EH (cell line): ENCODE measurements at places on chromosomes 5 and 9.

GRCh38 chr5:154868702-154869101 lies 10.3 kb downstream of the CNOT8 start:
- DNase-seq, result peak; percentile 26

DNA sequence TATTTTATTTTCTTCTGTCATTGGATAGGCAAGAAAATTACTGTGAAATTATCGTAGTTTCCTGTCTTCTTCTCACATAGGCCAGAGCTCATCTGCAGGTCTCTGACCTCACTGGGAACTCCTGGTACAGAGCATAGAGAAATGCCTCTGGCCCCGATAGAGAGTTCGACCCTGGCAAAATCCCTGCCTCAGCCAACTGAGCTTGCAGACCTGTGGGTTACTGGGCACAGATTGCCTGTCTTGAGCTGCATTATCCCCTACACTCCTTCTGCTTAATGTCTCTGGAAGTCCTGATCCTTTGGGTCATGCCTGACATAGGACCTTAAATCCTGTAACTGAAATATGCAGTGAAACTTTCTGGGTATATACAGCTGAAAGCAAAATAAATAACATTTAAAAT lies 439.3 kb upstream of the CTNND2 start:
- DNase-seq, result no peak

- DNase-seq, result peak; percentile 6
These were observed 55.0 kb downstream of the PJA2 start for GRCh38 chr5:109354761-109355160.

- DNase-seq, result no peak
These were observed 28.9 kb downstream of the SNX24 start for GRCh38 chr5:122874179-122874875.

DNA sequence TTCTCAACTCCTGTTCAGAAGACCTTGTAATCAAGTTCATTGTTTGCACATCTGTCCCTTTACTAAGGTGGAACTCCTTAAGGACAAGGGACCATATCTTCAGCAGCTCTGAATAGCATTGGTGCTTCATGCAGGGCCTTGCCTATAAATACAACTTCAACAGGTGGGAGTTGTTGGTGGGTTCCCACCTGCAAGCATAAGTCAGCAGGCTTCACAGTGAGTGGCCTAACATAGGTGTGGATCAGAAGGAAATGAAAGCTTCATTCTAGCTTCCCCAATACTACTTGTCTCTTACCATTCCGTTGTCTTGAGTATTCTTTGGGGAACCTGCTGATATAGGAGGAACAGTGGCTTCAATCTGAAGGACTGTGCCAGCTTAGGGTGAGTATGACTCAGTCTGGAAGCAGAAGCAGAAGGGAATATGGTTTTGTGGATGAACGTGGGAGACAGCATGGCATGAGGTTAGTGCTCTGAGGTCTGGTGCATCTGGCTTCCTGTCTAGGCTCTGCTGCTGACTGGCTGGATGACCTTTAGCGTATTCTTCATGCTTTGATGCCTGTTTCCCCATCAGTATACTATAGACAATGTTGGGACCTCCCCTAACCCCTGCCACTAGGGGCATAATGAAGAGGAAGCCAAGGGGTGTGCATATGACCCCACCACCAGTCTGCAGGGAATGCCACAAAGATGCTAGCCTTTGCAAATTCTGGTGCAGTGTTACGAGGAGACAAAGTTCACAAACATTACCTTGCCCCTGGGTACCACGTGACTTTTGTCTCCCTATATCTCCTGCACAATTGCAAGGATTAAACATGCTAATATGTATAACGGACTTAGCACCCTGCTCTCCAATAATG lies 192.3 kb downstream of the PALM2AKAP2 start:
- no peak for DNase-seq

DNA sequence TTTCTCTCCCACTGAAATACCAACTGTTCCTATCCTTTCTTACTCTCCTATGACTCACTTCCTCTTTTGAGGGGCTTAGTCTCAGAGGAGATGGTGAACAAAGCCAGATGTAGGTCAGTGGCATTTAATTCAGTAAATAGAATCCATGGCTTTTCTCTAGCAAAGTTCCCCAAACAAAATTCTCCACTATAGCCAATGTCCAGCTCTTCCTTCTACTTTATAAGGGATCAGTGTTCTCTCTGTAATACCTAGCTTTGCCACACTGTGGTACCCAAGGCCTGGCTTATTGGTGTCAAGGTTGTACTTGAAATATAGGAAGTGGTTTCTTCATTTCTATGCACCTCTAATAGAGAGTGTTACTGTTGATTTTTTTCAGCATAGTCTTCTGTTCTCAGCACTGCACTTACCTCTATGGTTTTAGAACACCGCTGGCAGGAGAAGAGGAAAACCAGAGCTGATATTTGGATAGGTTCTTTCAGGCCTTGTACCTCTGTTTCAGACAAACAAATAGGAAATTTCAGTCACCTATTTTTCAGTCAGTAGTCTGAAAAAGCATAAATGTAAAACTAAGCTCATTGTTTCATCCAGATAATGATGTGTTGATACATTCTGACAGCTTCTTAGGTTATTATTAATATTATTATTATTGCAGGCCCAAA lies 40.6 kb upstream of the ITGA2 start:
- peak; percentile 82 for DNase-seq

GRCh38 chr5:73365301-73365853 lies 83.2 kb downstream of the FOXD1 start:
- peak; percentile 96 for DNase-seq

- DNase-seq, result no peak
These were observed 19.3 kb downstream of the FYB1 start for GRCh38 chr5:39200081-39200480.

DNA sequence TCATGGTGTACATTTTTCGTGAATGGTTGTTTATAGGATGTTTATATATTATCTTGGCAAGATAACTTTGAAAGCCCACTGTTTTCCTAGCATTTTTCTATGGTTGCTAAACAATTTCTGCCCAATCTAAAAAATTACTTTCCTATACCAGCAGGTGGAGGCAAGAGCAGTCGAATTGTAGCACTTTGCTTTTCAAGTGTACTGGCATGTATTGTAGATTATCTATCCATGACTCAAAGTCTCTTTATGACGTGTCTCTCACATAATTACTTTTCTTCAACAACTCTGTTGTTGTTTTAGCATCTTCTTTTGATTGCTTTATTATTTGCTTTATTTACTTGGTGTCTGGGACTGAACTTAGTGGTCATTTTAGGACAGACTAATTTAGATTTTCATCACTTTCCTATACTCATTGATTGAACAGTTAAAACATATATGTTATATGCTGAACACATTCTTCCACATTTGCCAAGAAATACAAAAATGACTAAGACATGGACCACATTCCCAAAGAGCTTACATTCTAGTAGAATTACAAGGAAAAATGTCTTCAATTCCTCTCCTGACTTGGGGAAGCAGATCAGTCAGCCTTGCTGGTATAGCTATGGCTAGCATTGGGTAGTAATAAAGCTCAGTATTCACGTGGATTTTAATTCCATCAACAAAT lies 20.7 kb downstream of the NLN start:
- peak; percentile 87 for DNase-seq

GRCh38 chr5:132009706-132010405 lies 1.6 kb downstream of the ACSL6 start:
- DNase-seq, result no peak

DNA sequence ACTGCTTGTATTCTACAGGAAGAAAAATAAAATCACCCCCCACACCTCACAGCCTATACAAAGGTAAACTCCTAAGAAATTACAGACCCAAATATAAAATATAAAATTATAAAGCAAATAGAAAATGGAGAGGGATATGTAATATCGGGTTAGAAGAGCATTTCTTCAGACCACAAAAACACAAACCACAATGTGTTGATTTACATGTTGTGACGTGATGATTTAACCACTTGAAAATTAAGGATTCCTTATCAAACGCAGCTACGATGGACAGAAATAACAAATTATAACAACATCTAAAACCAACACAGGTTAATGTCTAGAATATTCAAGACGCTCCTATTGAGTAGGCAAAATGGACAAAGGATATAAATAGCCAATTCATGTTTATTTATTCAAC lies 26.3 kb downstream of the SSBP2 start:
- no peak for DNase-seq

DNA sequence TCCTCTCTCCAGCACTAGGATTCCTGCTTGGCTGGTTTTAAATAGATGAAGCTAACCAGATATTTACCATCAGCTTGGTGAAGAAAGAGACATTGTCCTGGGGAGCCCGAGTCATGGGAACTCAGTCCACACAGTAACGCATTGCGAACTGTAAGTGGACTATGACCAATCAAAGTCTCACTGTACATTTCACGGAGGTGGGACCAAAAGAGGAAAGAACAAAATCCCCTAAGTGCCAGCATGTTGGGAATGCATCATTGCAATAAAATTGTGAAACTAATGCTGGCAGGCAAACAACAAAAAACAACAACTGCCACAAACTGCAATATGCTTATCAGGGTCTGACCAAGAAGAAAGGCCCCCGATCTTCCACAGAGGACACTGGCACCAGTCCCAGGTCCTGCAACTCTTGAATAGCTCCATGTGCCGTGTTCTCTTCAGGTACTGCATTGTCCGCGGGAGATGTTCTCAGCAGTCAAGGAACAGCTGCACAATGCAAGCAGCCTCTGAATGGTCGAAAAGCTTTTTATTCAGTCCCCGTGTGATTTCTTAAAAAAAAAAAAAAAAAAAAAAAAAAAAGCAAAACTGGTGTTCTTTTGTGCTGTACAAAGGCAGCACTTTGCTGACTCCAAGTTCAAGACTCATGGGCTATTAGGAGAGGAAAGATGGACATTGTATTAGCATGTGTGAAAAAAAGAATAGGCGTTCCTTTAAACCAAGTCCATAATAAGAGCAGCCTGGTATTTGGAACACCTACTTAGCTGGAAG lies 38.1 kb downstream of the SEMA6A start:
- DNase-seq, result no peak

DNA sequence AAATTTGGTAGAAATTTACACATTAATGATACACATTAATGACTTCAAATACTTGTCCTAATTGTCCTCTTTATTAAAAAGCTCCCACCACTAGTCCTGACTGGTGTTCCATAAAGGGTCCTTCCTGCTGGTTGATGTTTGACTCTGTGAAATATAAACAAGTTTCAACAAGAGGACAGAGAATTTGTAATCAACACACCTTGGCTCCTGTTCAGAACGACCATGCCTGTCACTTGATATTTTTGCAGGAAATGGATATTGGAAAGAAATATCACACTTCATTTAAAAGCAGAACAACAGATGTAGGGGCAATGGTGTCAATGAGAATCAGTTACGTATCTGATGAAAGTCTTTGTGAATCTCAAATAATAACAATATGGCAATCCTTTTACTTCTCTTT lies 211.7 kb downstream of the ENC1 start:
- no peak for DNase-seq

DNA sequence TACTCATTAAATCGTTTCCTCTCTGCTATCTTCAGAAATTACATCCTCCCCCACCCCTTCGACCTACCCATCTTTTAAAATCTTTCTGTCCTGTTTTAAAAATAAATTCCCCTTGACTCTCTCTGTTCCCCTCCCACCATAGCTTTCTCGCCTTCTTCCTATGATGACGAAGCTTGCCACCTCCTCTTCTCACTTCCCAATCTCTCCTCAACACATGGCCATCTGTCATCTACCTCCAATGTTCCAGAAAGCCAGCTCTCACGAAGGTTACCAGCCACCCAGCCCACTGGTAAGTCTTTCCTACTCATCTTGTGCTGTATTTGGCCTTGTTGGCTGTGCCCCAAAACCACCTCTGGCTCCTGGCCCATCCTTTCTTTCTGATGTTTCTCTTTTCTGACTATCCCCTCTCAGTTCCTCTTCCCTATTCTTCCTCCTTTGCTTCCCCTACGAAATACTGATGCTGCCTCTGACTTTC lies 346.3 kb downstream of the ENC1 start:
- peak; percentile 22 for DNase-seq

- peak; percentile 40 for DNase-seq
These were observed 7.6 kb upstream of the CAMSAP1 start for GRCh38 chr9:135914921-135915320.

DNA sequence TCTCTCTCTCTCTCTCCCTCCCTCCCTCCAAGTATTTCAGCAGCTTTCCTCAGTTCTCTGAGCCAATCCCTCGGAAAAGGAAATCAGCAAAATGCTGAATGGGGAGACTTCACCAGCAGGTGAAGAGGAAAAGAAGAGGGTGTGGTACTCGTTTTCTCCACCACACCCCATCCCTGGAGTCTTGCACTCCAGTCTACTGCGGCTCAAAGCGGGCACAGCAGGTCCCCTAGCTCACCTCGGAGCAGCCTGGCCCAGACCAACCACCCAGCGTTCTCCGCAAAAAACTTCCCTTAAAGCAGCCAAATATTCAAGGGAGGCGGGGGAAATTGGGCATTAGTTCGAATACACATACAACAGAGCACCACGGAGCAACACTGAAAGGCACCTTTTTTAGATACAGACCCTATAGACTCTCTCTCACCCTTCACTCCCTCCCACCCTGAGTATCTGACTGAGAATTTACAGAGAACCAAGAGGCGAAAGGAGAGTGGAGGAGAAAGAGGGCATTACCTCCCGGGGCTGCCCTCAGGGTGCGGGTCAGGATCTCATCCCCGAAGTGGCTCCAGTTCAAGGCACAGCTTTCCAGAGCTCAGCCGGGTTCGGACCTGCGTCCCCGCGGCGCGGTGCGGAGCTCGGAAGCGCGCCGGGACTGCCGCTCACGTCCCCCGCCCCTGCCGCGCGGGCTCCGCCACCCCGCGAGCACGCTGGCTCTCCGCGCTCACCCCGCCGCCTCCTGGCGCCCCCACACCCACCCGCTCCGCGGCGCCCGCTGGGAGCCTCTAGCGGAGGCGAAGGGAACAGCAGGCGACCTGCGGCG lies 1638.5 kb upstream of the C9orf72 start:
- no peak for DNase-seq

DNA sequence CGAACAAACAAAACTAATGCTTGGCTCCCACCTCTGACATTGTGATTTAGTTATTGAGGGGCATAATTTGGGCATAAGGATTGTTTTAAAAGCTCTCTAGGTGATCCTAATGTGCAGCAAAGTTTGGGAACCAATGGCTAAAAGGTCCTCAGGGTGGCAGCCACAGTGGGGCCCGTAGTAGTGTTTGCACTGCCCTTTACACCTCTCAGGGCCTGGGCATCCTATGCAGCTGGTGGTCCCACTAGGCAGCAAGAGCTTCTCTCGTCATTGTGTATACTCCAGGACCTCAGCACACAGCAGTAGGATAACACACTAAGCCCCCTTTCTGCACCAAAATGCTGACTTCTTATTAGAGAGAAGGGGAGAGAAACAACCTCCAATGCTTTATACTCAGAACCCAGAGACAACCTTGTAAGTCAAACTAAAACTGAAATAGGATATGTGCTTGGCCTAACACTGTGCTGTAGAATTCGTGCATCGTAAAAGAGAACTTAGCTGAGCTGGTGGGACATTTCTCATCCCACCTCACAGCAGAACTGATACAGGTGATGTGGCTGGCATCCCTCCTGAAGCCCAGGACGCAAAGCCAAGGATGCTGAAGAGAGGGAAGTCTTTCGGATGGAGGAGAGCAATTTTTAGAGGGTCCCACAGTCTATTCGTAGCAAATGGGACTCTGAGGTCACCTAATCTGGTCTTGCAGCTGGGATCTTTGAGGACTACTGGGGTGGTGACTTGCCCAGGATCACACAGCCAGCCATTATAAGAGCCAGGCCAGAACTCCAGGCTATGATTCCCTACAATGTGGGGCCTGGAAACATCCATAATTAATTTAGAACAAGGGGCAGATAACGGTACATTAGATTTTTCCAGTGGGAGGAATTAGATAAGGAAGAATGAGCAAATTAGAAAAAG lies 1.2 kb downstream of the GLRX start:
- no peak for DNase-seq

GRCh38 chr5:15008921-15009320 lies 137.3 kb upstream of the ANKH start:
- DNase-seq, result no peak
